ENCODE measurements at places on chromosomes 11 and 22. TPM values are rescaled to one million over a fixed set of nuclear protein-coding genes. Genes with fewer than 3 reads are reported as not detected.

DNA sequence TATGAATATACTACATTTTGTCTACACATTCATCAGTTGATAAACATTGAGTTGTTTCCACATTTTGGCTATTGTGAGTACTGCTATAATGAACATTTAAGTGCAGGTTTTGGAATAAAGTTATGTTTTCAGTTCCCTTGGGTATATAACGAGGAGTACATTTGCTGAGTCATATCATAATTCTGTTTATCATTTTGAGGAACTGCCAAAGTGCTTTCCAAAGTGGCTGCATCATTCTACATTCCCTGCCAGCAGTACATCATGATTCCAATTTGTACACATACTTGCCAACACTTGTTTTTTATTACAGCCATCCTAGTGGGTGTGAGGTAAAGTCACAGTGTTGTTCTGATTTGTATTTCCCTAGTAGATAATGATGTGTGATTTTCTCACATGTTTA, 1458.6 kb upstream of the TENM4 start:
- no peak for DNase-seq

DNA sequence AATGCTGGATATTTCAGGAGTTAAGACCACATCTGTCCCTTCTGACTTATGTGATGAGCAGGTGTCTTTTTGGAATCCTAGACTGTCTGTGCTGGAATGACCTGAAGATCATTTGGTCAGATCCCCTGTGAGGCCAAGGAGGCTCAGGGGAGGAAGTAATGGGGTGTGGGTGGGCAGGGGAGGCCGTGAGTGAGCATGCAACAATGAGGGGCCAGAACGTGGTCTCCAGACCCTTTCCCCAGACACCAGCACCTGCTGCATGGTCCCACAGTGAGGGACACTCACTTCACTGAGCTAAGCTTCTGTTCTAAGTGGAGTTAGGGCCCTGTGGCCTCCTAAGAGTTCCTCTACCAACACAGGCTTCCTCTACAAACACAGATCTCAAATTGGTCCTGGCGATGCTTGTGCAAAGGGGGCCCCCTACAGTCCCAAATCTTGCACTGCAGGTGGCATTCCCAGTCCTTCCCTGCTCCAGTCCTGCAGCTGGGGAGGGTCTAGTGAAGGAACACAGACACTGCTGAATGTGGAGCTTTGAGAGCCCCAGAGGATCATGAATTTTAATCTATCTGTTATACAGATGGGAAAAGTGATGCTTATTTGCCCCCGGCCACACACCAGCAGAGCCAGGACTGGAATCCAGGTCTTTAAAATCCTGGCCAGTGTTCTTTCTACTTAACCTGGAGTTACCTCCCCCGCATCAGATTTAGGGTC, 7.4 kb downstream of the USP2 start:
- DNase-seq: no peak

- no peak for DNase-seq
These were observed 307.8 kb downstream of the C11orf87 start for GRCh38 chr11:109729761-109730160.

DNA sequence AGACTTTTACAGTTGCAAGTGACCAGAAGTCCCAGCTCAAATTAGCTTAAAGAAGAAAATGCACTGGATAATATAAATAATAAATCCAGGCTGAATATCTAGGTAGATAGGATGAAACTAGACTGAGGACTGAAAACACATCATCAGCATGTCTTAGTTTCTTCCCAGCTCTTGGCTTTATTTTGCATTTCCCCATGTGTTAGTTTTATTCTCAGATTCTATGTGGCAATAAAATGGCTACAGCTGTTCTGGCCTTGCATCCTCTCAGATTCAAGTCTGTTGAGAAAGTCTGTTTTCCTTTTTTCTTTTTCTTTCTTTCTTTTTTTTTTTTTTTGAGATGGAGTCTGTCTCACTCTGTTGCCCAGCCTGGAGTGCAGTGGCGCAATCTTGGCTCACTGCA, 22.6 kb upstream of the CAT start:
- no peak for DNase-seq

DNA sequence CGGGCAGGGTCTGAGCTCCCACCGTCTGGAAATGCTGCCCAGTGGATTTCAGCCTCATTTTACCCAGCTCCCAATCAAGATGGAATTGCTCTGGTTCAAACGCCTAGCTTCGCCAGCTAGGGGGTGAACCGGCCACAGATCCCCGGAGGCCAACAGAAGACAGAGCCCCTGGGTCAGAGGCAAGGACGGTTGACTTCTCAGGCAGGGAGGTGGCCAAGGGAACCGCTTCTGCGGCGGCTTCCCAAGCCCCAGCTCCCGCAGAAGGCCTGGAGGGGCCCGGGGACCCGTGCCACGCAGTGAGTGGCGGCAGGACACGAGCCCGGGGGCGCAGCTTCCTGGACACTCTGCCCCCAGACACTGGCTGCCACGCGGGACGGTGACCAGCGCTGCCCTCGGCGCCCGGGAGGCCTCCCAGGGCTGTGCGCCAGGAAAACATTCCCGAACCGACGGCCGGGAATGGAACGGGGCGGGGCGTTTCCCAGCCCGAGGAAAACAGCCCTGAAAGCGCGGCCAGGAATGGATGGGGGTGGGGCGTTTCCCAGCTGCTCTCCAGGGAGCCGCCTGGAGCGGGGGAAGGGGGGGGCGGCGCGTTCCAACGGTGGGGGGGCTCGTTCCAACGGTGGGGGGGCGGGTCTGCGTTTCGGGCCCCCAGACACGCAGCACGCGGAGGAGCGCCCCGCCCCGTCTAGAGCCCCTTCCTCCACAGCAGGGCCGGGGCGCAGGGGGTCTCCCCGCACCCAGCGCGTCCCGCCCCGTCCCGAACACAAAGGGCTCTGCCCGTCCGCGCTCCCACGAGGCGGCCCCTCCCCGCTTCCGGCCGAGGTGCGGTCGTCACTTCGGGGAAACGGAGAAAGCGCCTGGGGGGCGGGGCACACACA, 13.5 kb upstream of the B4GALNT4 start:
- DNase-seq: peak; percentile 65

DNA sequence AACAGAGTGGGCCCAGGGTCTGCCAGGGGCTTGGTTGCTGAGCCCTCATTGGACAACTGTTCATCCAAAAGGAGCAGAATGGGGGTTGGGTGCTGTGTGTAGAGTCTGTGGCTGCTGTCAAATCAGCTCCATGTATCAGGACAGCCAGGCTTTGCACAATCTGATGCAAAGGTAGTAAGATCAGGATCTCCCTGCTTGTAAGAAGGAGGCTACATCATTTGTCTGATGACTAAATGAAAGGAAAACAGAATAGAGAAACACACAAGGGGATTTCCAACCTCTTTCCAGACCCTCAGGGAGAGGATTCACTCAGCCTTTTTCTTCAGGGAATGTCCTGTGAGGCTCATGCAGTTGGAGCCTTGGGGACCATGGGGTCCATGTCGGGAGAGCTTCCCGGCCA, 7.2 kb downstream of the MICAL2 start:
- no peak for DNase-seq

DNA sequence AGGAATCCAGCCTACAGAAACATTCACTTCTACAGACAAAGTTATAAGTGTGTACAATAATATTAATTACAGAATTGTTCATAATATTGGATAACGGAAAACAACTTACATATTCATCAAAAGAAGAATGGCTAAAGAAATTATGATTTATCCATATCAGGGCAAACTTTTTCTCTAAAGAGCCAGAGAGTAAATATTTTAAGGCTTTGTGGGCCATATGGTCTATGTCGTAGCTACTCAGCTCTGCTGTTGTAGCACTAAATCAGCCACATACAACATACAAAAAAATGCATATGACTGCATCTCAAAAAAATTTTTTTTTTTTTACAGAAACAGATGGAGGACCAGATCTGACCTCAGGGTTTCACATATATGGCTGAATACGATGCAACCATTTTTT, 96.7 kb upstream of the GALNT18 start:
- no peak for DNase-seq

DNA sequence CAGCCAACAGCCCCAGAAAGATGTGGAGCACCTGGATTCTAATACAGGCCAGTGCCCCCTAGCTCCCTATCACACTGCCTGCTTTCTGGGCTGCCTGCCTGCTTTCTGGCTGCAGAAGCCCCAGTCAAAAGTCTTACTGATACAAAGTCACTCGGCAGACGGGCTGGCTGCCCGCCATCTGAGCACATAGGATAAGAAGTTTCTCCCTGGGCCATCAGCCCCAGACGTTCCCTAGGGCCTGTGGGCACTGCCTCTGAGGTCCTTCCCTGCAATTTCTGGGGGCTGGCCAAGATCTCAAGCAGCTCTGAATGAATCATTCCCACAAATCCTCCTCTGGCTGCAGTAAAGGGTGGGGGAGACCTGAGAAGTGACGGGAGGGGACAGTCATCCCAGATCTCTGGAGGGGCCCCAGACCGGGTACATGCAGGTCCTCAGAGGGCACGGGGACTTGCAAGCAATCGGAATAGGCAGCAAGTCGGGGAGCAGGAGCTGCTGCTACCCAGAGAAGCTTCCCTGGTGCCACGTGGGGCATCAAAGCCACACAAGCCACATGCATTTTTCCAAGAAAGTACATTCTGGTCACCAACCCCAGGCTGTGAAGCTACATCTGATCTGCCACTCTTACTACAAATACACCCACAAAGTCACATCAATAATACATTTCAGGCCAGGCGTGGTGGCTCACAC, 4.7 kb downstream of the TPST2 start:
- no peak for DNase-seq

GRCh38 chr22:31268281-31268680, 24.0 kb downstream of the PIK3IP1 start:
- DNase-seq: no peak

DNA sequence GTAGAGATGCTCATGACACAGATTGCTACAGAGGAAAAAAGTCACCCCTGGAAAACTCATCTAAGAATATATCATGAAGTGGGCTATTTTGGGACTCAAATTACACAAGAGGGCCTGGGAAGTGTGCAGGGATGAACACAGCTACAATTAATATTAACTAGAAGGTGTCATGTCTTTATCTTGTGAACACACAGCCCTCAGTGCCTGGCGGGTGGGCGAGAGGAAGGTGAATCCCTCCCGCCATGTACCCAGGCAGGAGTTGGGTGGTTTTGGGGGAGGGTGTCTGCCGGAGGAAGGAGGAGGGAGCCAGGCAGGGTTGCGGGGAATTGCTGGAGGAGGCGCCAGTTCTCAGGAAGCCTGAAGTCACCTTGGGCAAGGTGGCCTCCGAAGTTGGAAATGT, 5.1 kb upstream of the FAM83F start:
- DNase-seq: no peak

GRCh38 chr11:9073466-9074225, 17.8 kb downstream of the SCUBE2 start:
- no peak for DNase-seq

GRCh38 chr22:49546811-49547585, 280.7 kb downstream of the BRD1 start:
- DNase-seq: no peak

DNA sequence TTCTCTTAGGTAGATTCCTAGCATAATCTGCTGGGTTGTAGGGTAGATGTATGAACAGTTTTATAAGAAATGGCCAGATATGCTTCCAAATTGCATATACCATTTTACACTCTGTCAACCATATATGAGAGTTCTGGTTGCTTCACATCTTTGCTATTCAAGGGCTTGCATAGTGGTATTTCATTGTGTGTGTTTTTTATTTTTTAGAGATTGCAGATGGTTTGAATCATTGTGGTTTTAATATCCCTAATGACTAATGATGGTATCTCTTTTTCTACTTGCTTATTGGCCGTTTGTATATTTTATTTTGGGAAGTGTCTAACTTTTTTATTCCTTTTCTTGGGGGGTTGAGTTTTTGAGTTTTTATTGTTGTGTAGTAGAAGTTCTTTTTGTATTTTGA, 26.9 kb downstream of the RNF214 start:
- no peak for DNase-seq

DNA sequence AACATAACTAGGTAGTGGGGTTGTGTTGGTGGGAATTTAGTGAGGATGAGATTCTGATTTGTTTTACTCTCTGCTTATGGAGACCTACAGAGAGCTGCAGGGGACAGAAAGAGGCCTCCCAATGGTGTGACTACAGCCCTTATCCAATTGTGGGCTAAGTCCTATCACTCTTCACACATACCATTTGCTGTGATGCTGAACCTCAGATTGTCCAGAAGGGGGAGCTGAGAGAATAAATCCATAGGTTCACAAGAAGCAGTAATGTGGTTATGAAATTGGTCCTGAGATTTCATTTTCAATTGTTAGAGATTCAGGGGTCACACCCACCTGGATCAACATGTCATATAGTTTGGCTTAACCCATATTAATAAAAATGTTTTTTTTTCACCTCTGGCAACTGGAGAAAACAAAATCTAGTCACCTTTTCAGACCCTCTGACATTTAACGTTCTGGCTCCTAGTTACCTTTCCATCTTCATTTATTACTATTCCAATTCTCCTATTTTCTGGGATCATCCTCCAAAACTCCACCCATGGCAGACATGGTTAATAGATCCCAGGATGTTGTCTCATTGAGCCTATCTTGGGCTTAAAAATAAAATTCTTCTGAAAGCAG, 53.3 kb upstream of the PTPN5 start:
- no peak for DNase-seq

- DNase-seq: no peak
These were observed 15.4 kb downstream of the SHANK2 start for GRCh38 chr11:71236836-71237475.

DNA sequence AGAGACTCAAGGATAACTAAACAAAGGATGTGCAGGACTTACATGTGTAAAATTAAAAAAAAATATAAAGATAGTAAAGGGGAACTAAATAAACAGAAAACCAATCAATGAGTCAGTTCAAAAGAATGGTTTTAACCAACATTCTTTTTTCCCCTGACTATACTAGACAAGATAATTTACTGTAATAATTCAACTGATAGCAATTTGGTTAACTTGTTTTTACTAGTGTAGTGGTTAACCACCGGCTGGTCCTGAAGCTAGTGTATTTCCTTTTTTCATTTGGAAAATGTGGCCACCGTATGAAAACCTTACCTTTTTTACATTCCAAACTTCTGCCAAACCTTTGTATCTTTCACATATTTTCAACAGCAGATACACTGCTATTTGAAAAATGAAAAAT, 123.1 kb downstream of the ARHGAP42 start:
- DNase-seq: no peak

GRCh38 chr22:37930270-37930951, 23.0 kb downstream of the C22orf23 start:
- no peak for DNase-seq

GRCh38 chr11:61367406-61367805, 5.2 kb downstream of the TMEM138 start:
- no peak for DNase-seq

Gene SAA1
- 2.3 TPM for total RNA-seq

Gene CASP5
- not detected for total RNA-seq

Gene DKK3
- total RNA-seq: 24.8 TPM

Gene PRG3
- total RNA-seq: not detected

Gene BCO2
- 17.0 TPM for total RNA-seq

Gene PSMC3
- total RNA-seq: 72.9 TPM

Gene TH
- not detected for total RNA-seq

Gene OR51B5
- not detected for total RNA-seq

Gene SPI1
- total RNA-seq: 14.3 TPM

Gene CYTH4
- 1.9 TPM for total RNA-seq
